ENCODE measurements at places on chromosomes 7 and 10.

- DNase-seq = no peak
Observed at GRCh38 chr10:103818765-103819374, 36.5 kb downstream of the SH3PXD2A start.

DNA sequence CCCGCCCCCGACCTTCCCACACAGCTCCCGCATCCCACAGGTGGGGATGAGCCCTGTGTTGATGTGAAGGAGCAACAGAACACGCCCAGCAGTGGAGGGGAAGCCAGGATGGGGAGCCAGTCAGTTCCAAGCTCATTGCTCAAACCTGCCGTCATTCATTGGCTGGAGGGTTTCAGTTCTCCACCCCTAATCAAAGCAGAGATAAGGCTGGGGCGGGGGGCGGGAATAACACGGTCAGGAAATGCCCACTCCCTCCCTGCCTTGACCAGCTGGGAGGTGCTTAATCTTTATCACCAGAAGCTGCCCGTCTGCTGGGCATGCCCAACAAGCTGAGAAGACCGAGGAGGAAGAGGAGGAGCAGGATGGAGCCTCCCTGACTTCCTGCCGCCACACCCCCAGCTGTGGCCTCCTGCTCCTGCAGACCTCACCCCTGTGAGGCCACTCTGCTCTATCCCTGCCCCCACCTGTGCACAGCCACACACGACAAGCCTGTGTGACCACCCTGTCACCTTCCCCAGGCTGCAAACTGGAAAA is 265.1 kb downstream of the ZEB1 start:
- DNase-seq = no peak

GRCh38 chr10:118840071-118840775 is 85.5 kb upstream of the CACUL1 start:
- DNase-seq = no peak

GRCh38 chr7:5491251-5492019 is 67.8 kb upstream of the TNRC18 start:
- no peak for DNase-seq

DNA sequence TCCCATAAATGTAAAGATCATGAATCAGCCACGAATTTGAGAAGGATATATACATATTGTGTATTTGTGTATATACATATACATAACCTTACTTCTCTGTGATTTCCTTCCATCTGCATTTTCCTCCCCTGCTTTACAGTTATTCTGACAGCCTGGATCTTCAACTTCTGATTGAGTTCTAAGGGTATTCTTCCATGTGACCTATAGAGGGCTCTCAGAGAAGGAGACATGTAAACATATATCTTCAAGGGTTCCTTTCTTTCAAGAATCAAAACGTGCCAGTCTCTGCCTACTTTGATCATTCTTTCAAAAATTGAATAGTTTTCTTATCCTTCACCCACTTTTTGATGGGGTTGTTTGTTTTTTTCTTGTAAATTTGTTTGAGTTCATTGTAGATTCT is 453.7 kb upstream of the POT1 start:
- DNase-seq = no peak

DNA sequence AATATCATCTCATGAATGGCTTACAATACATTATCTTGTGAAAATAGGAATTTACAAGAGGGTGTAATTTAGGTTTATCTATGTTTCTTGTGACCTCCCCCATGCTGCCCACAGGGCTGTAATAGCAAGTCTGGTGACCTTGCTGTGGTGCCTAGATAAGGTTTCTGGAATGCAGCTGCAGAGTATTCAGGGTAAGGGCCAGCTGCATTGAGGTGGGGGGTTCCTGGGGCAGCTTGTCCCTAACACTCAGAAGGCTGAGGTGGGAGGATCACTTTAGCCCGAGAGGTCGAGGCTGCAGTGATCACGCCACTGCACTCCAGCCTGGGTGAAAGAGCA is 5.3 kb upstream of the DHTKD1 start:
- DNase-seq = no peak

DNA sequence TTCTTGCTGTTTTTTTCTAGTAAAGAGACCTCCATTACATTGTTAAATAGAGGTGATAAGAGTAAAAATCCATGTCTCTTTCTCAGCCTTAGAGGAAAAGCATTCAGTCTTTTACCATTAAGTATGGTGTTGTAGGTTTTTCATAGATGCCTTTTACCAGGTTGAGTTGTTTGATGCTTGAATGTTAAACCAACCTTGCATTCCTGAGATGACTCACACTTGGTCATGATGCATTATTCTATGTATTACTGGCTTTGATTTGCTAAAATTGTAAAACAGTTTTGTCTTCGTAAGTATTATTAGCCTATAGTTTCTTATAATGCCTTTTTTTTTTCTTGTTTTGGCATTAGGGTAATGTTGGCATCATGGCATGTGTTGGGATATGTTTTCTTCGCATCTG is 90.0 kb downstream of the ANKRD61 start:
- no peak for DNase-seq

GRCh38 chr7:114481999-114482398 is 67.4 kb downstream of the FOXP2 start:
- DNase-seq = no peak

DNA sequence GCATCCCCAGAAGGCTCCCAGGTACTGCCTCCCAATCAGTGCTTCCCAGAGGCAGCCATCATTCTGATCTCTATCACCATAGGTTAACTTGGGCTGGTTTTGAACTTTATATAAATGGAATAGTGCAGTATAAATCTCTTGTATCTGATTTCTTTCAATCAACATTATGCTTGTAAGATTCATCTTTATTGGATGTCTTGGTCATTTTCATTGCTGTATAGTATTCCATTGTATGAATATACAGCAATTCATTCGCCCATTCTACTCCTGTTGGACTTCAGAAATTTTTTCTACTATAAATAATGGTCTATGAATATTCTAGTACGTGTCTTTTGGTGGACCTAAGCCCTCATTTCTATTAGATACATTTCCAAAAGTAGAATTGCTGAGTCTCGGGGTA is 16.1 kb upstream of the OGDHL start:
- DNase-seq = no peak

DNA sequence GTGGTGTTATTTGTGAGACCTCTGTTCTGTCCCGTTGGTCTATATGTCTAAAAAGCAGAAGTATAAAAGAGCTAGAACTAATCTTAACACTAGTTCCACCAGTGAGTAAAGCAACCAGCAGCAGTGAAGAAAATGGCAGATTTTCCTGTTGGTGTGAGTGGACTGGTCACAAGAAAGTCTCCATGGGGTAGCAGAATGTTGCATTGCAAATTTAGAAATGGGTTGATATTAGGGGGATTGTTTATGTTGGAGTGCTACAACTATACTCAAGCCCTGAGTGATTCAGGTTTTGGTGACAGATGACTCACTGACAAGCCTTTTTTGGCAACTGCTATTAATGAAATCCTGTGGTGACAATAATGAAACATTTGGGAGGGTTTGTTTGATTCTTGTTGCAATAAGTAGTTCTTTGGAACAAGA is 5.6 kb downstream of the AVL9 start:
- peak; percentile 31 for DNase-seq

- DNase-seq = peak; percentile 29
Observed at GRCh38 chr7:155358066-155358947, 60.6 kb downstream of the INSIG1 start.

DNA sequence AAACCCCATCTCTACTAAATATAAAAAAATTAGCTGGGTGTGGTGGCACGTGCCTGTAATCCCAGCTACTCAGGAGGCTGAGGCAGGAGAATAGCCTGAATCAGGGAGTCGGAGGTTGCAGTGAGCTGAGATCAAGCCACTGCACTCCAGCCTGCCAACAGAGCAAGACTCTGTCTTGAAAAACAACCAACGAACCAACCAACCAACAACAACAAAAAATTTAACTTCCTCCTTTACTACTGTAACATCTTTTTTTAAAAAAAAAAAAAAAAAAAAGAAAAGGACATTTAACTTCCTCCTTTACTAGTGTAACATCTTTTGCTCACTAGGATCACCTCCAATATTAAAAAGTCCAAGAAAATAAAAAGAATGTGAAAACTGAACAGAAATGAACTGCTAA is 92.3 kb upstream of the TMEM168 start:
- DNase-seq = no peak

DNA sequence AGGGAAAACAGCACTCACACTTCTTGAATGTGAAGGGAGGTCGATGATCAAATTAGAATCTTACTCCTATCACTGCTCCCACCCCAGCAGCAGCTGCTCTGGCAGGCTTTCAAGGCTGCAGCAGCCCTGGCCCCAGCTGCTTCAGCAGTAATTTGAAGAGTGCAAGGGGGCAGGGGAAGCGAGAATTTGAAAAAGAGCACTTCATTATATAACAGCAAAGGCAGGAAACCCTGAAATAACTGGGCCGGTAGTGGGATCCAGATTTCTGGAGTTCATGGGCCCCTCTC is 44.9 kb downstream of the MYPN start:
- DNase-seq = peak; percentile 29

- DNase-seq = no peak
Observed at GRCh38 chr10:92790440-92790839, 57.9 kb upstream of the EXOC6 start.

- no peak for DNase-seq
Observed at GRCh38 chr7:52682993-52683392, 352.4 kb upstream of the POM121L12 start.

All from GM03348 (cell line).